BE2C (cell line): ENCODE measurements at places on chromosomes 5 and 9.

- DNase-seq = peak; percentile 39
These were observed 240.6 kb downstream of the EFNA5 start for GRCh38 chr5:107430071-107430625.

- no peak for DNase-seq
These were observed 202.6 kb downstream of the ARRDC3 start for GRCh38 chr5:91180506-91180905.

DNA sequence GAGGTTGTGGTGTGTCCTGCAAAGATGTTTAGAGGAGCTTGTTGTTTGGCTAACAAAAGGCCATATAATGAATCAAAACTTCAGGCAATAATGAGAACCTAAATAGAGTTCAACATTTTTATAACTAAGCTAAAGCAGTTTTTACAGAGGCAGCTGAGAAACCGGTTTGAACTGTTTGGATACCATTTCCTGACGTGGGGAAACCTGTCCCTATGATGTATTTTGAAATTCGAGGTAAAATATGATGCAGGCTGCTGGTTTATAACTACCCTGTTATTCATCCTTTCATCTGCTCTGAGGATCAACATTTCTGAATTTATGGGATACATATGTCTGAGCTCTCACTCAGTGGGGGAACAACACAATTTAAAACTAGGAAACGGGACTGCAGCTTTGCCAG is 289.5 kb upstream of the IRX2 start:
- DNase-seq = no peak

- DNase-seq = no peak
These were observed 70.0 kb upstream of the SUSD1 start for GRCh38 chr9:112245126-112245525.

GRCh38 chr5:168292786-168293696 is 1.6 kb downstream of the WWC1 start:
- no peak for DNase-seq

DNA sequence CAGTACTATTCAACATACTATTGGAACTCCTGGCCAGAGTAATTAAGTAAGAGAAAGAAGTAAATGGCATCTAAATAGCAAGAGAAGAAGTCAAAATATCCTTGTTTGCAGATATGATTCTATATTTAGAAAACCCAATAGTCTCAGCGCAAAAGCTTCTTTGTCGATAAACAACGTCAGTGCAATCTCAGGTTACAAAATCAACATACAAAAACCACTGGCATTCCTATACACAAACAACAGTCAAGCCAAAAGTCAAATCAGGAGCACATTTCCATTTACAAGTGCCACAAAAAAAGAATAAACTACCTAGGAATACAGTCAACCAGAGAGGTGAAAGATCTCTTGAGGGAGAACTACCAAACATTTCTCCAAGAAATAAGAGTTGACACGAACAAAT is 1901.9 kb upstream of the ACO1 start:
- no peak for DNase-seq

GRCh38 chr9:127074561-127075548 is 47.6 kb downstream of the ANGPTL2 start:
- DNase-seq = no peak

DNA sequence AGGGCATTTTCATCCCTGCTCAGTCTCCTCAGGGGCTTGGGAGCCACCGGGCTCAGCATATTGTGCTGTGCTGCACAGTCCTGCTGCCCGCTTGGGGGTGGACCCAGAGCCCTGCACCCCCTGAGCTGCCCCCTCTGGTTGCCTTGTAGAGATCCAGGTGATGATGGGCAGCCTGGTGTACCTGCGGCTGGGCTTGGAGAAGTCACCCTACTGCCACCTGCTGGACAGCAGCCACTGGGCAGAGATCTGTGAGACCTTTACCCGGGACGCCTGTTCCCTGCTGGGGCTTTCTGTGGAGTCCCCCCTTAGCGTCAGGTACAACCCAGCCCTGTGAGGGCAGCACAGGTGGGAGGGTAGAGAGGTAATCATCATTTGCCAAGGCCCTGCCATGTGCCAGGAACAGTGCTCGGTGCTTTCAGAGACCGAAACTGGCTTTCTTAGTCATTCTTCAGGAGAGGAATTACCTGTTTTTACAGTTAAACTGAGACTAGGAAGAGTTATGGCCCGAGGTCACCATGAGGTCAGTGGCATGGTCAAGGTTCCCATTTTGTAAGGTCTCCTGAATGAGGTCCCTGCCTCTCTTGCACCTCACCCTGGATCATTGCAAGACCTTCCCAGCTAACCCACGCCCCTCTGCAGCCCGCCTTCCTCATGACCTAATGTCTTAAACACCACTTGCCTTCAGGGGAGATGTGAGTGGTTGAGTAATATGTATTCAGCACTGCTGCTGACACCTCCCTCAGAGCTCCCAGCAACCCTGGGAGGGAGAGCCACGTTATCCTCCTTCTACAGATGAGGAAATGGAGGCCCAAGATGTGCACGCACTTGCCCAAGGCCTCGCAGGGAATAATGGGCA is 7.5 kb downstream of the NHP2 start:
- peak; percentile 82 for DNase-seq

GRCh38 chr9:133460405-133461175 is 812 bp downstream of the CACFD1 start:
- peak; percentile 73 for DNase-seq

GRCh38 chr9:135158564-135158937 is 71.1 kb downstream of the OLFM1 start:
- no peak for DNase-seq

GRCh38 chr9:131838530-131839280 is 98.8 kb upstream of the RAPGEF1 start:
- no peak for DNase-seq

- DNase-seq = peak; percentile 66
These were observed 1.2 kb downstream of the VCAN start for GRCh38 chr5:83472508-83473345.

GRCh38 chr9:114852050-114852594 is 46.3 kb upstream of the TNFSF15 start:
- DNase-seq = no peak

DNA sequence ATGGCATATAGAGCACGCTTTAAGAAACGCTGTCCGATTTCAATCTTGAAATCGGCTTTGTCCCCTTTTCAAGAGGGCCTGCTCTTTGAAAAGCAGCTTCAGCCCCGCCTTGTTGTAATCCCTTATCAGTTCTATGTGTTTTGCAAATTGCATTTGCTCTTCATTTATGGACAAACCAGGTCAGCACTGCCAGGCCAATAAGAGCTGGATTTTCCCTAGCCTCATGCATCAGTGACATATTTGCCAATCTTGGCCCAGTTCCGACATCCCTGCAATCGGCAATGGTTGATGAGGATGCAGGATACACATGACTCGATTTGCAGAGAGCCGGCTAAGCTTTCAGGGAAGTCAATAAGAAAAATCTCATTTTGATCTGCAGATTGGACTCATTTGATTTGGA is 529.1 kb upstream of the CLINT1 start:
- DNase-seq = peak; percentile 86

GRCh38 chr5:135207866-135208265 is 173.8 kb upstream of the PITX1 start:
- DNase-seq = no peak

GRCh38 chr5:167947306-167947705 is 344.1 kb upstream of the WWC1 start:
- no peak for DNase-seq

- DNase-seq = no peak
These were observed 12.9 kb downstream of the PLPP7 start for GRCh38 chr9:131302244-131303075.

GRCh38 chr5:79703381-79703645 is 13.7 kb downstream of the CMYA5 start:
- no peak for DNase-seq

GRCh38 chr9:92278110-92278509 is 15.4 kb downstream of the IARS1 start:
- DNase-seq = no peak

DNA sequence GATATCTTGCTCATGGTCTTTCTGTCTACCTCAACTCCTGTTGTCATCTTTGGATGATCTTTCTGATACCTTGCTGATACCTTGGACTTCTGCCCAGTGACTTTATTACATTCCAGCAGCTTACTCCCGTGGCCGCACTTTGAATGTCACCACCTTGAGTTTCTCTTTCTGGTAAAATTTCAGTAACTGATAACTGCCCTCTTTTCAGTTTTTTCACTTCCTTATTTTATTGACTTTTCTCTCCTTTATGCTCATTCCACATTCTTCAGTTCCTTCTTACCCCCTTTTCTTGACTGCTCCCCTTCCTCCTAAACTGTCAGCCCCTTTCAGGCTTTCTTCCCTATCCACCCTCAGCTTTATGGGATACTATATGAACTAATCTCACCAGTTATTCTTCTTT is 7.0 kb upstream of the FBXO4 start:
- no peak for DNase-seq

DNA sequence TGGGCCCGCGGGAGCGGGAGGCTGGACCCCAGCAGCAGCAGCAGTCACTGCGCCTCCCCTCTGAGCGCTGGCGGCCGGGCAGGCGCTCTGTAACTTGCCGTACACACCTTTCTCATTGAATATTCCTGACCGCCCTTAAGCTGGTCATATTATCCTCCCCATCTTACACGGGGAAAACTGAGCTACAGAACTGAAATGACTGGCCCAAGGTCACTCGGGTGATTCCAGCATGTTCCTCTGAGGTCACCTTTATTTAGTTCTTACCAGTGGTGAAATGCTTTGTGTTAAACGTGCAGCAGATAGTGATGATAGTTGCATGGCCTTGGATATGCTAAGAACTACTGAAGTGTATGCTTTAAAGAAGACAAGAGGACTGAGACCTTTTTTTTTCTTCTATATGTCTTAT is 607 bp downstream of the UQCRQ start:
- no peak for DNase-seq

GRCh38 chr5:64074533-64074932 is 91.1 kb upstream of the RNF180 start:
- no peak for DNase-seq

GRCh38 chr9:101035098-101035497 is 6.6 kb downstream of the PLPPR1 start:
- DNase-seq = no peak

DNA sequence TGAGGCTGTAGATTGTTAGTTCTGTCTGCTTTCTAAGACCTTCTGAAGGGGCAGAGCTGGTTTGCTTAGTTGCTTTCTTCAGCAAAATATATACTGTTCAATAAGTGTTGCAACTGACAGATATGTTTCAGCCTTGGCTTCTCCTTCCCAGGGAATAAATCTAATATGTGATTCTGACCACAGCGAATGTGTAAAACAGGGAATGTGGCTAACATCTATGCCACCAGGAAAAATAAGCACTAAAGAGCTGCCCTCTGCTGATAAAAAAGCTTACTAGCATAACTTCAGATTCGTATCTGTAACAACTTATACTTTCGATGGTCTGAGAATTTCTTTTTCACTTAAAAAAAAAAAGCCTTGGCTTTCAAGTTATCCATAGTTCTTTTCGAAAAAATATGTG is 13.0 kb upstream of the OSMR start:
- no peak for DNase-seq

GRCh38 chr5:73222173-73222572 is 49.2 kb downstream of the TMEM174 start:
- no peak for DNase-seq

- no peak for DNase-seq
These were observed 60.1 kb downstream of the SIL1 start for GRCh38 chr5:139138109-139138508.

GRCh38 chr5:173833196-173833985 is 54.8 kb upstream of the CPEB4 start:
- no peak for DNase-seq

- DNase-seq = no peak
These were observed 447.4 kb upstream of the WWC1 start for GRCh38 chr5:167843881-167844572.

- DNase-seq = no peak
These were observed 397.8 kb downstream of the ARRDC3 start for GRCh38 chr5:90985341-90985740.
